NCI-H1436 treated with DMSO at 0.1 percent for 48 hours (cell line): ENCODE measurements at places on chromosomes 3 and 15.

DNA sequence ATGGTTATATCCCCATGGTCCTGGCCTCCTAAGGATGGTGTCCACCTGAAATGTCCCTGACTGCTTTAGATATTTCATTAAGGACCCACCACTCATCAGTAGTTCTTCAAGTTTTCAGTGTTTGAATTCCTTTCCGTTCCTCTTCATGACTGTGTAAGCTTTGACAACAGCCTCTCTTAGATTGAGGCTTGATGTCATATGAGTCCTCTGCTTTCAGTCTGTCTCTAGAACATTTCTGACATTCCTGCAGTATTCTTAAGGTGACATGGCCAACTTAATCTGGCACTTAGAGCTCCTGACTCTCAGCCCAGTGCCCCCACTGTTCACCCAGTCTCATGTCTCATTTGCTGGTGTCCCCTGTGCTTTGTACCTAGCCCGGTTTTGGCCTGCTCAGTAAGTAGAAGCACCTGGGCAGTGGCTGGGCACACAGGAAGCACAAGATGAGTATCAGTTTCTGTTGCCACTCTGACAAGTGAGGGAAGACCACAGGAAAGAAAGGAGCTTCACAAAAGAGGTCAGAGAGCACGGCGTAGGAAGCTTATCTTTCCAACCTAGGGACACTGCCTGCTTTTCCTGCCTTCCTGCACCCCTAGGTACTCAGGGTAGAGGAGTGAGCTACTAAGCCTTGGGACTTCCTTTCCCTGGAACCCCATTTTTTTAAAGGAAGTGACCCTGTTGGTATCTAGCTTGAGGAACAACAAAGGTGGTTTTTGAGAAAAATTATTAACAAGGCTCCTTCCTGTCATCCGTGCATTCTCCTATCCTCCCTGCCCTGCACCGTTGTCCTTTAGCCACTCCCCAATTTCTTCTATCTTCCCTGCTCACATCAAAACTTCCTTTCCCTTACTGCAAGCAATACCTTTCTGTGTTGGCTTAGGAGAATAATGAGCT, 103.1 kb downstream of the KLHL25 start:
- no peak for DNase-seq

DNA sequence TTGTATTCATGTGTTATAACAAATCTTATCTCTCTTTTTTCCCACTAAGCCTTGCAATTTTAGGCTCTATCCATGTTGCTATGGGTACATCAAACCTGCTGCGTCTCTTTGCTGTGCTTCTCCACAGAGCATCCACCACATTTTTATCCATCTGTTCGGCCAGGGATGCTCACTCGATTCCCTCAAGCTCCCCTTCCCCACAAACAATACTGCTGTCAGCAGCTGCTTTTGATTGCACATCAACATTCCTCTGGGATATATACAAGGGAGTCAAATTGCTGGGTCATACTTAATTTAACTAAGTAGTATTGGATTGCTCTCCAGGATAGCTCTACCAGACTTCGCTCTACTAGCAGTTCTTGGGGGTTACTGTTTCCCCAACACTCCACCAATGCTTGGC, 36.8 kb downstream of the TMEM108 start:
- no peak for DNase-seq

- no peak for DNase-seq
Observed at GRCh38 chr3:187743195-187744141, 1.8 kb downstream of the BCL6 start.

- no peak for DNase-seq
Observed at GRCh38 chr15:35713733-35714132, 167.8 kb upstream of the DPH6 start.

DNA sequence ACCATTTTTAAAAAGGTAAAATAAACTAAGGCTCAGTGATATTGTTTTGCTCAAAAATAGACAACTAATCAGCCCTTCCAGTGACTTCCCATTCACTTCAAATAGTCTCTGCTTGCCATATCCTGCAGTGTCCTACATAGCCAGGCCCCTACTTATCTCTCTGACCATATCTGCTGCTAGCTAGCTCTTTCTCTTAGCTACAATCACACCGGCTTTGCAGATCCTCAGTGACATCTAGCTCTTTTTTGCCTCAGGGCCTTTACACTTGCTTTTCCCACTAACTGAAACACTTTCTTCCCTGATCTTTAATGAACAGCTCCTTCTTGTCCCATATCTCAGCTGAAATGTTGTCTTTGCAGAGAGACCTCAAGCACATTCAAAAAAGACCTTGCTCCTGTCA, 161.3 kb downstream of the IL5RA start:
- DNase-seq, result no peak

- DNase-seq, result no peak
Observed at GRCh38 chr15:38589502-38589901, 24.9 kb upstream of the RASGRP1 start.

- no peak for DNase-seq
Observed at GRCh38 chr15:53378096-53378800, 381.2 kb downstream of the WDR72 start.

GRCh38 chr3:159977295-159977694, 11.3 kb upstream of the IL12A start:
- DNase-seq, result no peak

DNA sequence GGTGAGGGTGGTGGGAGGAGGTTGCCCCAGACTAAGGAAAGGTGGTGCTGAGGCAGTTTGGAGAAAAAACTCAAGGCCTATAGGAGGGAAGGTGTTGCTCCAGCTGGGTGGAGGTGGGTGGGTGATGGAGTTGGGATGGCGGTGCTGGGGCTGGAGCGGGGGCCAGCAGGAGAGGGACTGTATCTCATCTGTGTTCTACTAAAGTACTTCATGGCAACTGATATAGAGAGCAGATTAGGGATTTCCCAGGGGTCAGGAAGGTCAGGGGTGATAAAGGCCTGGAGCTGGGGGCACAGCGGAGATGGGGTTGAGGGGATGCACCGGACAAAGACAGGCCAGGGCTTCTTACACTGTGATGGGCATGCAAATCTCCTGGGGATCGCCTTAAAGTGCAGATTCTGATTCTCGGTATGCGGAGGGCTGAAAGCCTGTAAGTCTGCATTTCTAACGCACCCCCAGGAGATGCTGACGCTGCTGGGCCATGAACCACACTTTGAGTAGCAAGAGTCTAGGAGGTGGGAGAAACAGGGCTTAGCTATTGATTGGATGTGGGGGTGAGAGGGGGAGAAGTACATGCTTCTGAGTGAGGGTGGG, 4.2 kb downstream of the KLHL40 start:
- DNase-seq, result no peak

GRCh38 chr3:32457971-32458471, 44.6 kb downstream of the CMTM6 start:
- no peak for DNase-seq

DNA sequence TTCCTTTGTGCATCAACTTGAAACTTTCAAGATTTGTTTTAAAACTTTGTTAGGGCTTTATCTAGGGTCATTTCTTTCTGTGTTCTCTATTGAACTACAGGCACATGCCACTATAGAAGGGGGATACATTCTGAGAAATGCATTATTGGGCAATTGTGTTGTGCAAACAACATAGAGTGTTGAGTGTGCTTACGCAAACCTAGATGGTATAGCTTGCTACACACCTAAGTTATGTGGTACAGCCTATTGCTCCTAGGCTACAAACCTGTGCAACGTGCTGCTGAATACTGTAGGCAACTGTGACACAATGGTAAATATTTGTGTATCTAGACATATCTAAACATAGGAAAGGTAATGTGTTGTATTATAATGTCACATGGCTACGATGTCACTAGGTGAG, 33.0 kb upstream of the KLF13 start:
- no peak for DNase-seq

GRCh38 chr3:41299036-41299435, 99.7 kb downstream of the CTNNB1 start:
- DNase-seq, result no peak

DNA sequence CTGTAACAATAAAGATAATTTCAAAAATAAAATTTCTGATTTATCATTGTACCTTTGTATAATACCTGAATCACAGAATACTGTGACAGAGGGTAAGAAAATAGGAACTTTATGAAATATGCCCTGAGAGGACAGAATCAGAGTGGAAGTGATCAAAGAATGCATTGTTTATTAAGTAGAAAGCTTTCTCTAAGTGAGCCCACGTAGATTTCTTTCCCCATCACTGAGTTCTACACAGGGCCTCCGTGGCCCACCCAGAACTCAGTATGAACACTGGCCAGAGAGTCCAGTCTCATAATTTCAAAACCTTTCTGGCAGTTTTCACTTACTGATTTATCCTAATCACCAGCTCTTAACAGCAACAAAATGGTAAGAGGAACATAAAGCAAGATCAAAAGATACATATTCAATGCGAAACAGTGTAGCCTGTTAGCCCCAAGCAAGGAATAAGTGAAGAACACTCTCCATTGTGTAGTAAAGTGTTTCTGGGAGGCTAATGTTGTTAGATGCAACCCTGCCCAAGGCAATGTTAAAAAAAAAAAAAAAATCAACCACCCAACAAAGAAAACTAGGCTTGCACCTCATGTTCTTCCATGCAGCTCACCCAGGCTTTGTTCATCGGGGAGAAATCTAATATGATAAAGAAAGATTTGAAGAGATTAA, 341.3 kb downstream of the LSAMP start:
- DNase-seq, result no peak

- DNase-seq, result no peak
Observed at GRCh38 chr15:71002316-71002715, 109.7 kb downstream of the LRRC49 start.

- no peak for DNase-seq
Observed at GRCh38 chr15:26242565-26243071, 379.5 kb upstream of the ATP10A start.

GRCh38 chr15:53434174-53434678, 325.2 kb downstream of the WDR72 start:
- DNase-seq, result no peak

DNA sequence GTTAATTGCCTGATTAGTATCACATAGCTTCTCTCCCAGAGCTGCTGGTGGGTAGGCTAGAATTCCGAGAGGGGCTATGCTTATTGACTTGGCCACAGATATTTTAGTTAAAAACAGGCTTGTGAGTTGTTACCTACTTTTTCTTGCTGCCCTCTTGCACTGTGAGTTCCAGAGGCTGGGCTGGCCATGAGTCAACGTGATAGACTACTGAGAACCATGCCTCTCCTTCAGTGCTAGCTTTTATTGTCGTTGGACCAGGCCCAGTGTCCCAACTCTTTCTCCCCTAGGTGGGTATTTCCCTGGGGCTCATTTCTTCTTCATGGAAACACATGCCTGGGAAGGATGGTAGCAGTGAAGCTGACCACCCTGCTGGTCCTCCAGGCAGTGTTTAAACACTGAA, 20.4 kb upstream of the PCOLCE2 start:
- DNase-seq, result no peak

DNA sequence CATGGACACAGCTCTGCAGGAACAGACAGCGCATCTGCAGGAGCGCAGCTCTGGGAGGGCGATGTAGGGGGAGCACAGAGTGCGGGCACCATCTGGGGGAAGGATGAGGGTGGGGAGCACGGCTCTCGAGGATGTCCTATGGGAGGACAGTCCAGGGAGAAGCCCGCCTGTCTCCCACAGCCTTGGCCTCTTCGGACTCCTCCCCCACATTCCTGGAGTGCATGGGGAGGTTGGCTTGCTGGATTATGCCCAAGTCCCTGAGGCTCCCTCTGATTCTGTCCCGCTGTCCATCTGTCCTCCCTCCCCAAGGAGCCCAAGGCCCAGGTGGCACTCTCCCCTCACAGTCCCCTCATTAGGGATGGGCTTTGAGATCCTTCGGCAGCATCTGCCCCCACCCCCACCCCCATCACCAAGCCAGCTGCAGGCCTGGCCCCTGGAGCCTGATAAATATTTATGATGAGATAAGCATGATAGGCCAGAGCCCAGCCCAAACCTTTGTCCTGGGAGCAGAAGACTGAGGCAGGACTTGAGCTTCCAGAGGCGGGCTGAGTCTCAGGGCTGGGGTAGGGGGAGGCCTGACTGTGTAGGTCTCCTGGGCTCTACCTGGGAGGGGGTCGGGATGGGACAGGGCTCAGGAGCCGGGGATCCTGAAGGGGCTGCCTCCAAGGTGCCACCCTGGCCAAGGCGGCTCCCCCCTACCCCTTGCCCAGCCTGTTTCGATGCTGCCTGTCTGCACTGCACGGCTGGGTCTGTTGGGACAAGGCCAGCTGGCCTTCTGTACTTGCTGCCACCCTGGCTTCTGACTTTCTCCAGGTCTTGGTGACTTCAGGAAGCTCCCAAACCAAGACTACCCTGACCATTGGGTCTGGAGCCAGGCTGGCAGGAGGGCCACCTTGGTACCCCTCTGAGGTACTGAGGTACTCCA, 28.6 kb upstream of the SEMA3F start:
- DNase-seq, result no peak

DNA sequence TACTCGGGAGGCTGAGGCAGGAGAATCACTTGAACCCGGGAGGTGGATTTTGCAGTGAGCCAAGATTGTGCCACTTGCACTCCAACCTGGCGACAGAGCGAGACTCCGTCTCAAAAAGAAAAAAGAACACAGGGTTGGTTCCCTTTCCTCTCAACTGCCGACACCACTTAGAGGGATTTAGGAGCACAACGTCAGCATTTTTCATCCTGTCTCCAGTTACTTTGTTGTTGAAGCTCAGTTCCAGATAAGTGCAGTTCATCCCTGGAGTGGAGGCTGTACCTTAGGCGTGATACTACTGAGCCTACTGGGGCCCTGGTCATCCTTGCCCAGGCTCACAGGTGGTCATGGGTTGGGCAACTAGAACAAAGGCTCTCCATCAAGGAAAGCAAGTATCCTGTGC, 15.3 kb upstream of the GK5 start:
- DNase-seq, result no peak

DNA sequence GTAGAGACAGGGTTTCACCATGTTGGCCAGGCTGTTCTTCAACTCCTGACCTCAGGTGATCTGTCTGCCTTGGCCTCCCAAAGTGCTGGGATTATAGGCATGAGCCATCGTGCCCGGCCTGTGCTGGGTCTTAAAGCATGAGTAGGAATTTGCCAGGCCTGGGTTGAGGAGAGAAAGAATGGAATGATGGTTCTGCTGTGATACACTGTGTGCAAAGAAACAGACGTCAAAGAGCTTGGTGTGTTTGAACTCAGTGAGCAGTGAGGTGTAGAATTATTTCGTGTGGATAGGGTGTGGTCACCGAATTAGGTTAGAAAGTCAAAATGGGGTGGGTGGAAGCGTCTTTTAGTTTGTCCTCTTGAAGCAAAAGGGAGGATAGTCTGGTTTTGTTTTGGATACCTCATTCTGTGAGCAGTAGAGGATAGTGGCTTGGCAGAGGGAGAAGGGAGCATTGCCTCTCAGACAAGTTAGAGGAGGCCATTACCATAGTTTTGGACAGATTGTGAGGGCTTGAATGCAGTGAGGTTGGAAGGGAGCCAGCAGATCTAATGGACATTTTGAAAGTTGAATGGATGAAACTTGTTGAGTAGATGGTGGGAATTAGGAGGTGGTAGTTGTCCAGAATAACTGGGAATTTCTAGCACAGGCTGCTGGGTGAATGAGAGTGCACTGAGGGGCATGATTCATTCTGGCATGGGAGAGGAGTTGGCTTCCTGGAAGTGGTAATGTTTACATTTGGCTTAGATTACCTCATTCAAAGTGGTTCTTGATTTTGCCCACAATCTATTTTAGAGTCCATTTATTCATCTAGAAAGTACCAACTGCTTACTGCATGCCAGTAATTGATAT, 27.2 kb downstream of the AKAP13 start:
- DNase-seq, result no peak
